Activated CD4-positive, alpha-beta T cell treated with anti-CD3 and anti-CD28 coated beads for 4 hours (primary cell): ENCODE measurements at places on chromosomes 16 and 17.

DNA sequence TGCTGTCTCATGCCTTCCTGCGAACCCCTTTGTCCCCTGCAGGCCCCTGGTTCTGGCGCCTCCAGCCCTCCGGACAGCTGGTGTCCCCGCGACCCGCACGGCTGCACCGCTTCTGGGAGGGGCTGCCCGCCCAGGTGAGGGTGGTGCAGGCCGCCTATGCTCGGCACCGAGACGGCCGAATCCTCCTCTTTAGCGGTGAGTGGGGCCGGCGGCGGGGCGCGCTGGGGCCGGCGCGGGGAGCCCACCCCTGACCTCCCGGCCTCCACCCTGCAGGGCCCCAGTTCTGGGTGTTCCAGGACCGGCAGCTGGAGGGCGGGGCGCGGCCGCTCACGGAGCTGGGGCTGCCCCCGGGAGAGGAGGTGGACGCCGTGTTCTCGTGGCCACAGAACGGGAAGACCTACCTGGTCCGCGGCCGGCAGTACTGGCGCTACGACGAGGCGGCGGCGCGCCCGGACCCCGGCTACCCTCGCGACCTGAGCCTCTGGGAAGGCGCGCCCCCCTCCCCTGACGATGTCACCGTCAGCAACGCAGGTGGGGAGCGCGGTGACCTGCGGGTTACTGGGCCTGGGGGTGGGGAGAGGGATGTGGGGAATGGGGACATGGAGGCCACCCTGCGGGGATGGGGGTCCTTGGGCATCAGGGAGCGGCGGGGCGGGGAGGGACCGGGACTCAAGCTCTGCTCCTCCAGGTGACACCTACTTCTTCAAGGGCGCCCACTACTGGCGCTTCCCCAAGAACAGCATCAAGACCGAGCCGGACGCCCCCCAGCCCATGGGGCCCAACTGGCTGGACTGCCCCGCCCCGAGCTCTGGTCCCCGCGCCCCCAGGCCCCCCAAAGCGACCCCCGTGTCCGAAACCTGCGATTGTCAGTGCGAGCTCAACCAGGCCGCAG lies 7.1 kb upstream of the IL32 start:
- peak; percentile 55 for DNase-seq

- no peak for DNase-seq
Measured at GRCh38 chr17:2865228-2865627, 69.0 kb downstream of the RAP1GAP2 start.

DNA sequence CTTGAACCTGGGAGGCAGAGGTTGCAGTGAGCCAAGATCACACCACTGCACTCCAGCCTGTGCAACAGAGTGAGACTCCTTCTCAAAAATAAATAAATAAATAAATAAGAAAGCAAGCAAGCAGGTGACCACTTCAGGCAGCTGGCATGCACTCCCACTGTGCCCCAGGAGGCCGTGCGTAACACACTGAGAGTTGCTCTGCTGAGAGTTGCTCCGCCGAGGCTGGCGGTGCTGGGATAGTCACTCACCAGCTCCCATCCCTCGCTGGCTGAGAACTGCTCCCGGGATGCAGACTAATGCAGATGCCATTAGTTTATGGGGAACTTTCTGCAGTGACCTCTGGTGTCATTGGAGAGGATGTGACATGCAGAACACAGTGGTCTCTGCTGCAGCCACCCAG lies 105.7 kb upstream of the PLCG2 start:
- no peak for DNase-seq

GRCh38 chr17:77214328-77214727 lies 73.6 kb downstream of the SEC14L1 start:
- no peak for DNase-seq

- DNase-seq, result no peak
Measured at GRCh38 chr17:55436224-55437158, 14.9 kb upstream of the MMD start.

- DNase-seq, result no peak
Measured at GRCh38 chr16:19678804-19679203, 39.2 kb downstream of the KNOP1 start.

DNA sequence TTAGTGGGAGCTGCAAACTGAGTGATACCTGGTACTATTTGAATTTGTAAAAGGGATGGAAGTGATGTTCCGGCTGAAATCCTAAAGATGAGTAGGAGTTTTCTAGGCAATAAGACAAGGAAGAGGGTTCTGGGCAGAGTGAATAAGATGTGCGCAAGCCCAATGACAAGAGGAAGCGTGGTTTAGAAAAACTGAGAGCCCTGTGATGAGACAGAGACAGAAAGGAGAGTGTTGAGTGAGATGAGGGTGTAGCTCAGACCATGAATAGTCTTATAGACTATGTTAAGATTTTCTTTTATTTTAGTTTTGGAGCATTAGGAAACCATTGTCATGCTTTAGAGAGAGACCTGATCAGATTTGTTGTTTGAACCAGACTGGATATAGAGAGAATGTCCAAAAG lies 50.2 kb downstream of the COX10 start:
- no peak for DNase-seq
